ENCODE measurements at places on chromosomes 3 and 15.

- no peak for DNase-seq
Measured at GRCh38 chr3:126269354-126269753, 87.9 kb downstream of the KLF15 start.

DNA sequence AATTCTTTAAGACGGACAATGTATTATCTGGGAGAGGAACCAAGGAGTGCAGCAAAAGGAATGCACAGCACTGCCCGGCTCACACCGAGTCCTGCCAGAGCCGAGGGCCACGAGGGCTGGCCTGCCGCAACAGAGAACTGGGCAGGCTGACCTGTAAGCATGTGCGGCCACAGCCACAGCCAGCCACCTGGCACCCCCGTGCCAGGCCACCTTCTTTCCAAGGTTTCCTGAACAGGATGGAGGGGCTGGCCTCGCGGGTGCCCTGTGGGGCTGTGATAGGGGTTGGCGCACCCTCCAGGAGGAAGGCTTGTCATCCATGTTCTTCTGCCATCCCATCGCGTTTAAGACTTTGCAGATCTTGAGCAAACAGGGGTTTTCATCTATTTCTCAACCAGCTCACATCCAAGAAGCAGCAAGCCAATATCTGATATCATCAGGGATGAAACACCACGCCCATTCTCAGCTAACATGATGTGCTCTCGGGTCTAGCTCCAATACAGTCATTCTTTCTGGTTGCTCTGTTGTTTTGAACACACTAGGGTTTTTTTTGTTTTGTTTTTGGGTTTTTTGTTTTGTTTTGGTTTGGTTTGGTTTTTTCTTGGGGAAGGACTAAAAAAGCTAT, 10.2 kb downstream of the CA12 start:
- no peak for DNase-seq

GRCh38 chr3:27312044-27312668, 57.0 kb downstream of the NEK10 start:
- DNase-seq, result peak; percentile 7

GRCh38 chr3:150739877-150740645, 22.9 kb downstream of the SIAH2 start:
- DNase-seq, result no peak
